ENCODE measurements at places on chromosomes 6 and 20.

DNA sequence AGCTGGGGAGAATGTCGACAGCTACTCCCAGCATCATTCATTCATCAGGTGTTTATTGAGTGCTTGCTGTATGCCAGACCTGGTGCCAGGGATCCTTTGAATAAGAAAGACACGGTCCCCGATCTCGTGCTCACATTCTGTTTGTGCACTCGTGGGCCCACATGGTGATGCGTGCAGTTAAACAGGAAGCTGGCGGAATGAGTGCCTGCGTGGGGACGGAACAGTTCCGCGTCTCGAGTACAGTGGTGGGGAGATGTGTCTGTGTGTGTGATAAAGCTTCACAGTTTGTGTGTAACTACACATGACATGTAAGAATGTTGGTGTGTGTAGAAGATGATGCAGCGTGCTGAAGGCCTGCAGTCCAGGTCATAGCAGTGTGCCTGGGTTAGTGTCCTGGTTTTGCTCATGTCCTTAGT is 6.5 kb downstream of the RBM38 start:
- no peak for DNase-seq

- no peak for DNase-seq
Observed at GRCh38 chr20:32339116-32339515, 19.0 kb upstream of the ASXL1 start.

DNA sequence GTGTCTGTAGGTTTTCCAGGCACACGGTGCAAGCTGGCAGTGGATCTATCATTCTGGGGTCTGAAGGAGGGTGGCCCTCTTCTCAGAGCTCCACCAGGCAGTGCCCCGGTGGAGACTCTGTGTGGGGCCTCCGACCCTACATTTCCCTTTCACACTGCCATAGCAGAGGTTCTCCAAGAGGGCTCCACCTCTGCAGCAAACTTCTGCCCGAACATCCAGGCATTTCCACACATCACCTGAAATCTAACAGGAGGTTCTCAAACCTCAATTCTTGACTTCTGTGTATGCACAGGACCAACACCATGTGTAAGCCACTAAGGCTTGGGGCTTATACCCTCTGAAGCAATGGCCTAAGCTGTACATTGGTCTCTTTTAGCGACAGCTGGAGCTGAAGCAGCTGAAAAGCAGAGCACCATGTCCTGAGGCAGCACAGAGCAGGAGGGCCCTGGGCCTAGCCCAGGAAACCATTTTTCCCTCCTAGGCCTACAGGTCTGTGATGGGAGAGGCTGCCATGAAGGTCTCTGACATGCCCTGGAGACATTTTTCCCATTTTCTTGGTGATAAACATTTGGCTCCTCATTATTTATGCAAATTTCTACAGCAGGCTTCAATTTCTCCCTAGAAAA is 253.3 kb downstream of the ERMARD start:
- DNase-seq = no peak

DNA sequence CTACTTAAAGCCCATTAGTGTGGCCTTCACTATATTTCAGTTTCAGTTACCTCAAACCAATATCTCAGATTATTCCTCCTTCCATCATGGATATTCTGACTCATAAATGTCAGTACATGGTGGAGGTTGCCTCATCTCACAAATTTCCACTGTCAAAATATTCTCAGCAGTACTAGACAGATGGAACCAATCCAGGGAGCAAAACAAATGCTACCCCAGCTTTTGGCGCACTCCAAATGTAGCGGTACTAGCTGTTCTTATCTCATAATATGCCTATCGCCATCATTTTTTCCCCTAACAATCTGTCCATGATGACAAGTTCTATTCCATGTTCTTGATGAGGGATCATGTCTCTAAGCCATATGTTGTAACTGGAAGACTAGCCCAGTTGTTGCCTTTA is 1026.1 kb downstream of the KIF16B start:
- DNase-seq = no peak

DNA sequence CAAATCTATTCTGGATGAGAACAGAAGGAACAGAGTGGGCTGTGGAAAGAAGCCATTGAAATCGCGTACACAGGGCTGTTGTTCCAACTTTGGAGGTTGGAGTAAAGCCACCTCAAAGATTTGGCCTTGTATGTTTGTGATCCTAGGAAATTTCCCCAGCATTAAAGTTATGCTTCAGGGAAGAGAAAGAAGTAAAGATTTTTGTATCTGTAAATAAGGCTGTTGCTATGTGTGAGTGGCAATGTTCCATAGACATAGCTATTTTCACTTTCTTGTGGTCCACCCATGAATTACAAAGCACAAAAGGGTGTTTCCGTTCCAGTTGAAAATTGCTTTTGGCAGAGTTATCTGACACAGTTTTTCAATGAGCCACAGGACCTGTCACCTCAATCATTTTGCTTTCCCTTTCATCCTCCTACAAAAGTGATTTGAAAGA is 321.3 kb downstream of the TFAP2B start:
- DNase-seq = no peak

- DNase-seq = no peak
Observed at GRCh38 chr6:4664117-4664626, 112.0 kb upstream of the CDYL start.

GRCh38 chr6:37988696-37989095 is 169.2 kb downstream of the ZFAND3 start:
- DNase-seq = no peak

- no peak for DNase-seq
Observed at GRCh38 chr20:17890330-17890729, 78.3 kb downstream of the SNX5 start.

DNA sequence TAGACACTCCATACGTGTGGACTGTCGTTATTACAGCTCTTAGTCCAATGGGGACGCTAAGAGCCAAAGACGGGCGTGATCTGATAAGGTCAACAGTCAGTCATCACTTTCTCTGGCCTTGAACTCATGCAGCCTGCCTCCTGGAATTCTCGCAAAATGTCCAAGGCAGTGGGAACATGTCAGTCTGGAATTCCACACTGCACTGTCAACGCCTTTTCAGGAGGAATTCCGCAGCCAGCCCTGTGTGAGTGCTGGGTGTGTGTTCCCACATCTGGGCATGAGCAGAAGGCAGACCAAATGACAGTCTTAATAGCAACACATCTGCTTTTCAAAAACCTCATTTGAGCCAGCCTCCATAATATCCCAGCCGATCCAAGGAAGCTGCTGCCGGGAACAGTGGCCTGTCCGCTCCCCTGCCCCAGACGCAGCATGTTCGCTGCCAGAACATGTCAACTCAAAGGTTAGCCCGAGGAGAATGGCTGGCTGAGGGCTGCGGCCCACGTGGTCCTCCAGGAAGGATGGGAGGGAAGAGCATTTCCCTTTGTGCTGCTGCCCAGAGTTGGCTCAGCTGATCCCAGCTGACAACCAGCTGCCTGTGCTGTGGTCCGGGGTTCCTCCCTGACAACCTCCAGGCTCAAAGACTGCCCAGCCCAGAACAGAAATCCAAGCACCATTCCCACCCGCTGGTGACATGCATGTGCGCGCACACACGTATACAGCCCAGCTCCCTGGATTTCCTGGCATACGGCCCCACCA is 103.1 kb downstream of the SULF2 start:
- DNase-seq = no peak

DNA sequence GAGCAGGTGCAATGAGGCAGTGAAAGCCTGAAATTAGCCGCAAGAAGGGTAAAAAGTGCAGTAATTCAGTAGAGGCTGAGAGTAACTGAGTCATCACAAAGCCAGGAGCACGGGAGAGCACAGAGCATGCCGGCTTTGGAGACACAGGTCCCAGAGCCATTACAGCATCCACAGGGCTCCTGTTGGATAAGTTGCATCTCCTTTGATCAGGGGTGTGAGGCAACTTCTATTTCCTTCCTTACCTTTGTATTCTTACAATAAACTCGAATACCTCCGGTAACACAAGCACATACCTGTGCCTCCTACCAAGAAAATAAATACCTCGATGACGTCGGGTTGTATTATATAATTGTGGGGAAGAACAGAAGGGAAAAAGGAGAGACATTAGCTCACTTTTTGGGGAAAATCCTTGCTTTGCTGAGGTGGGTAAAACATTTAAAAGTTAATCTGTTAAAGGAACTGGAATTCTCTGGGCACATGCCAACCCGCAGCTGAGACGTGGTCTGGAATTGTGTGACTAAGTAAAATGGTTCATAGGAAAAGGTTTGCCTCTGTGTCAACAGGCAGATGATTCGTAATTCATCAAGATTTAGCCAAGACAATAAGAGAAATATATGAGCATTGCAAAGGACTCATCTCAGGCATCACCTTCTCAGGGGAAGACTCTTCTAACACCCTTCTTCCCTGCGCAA is 360.7 kb upstream of the ZFP64 start:
- DNase-seq = no peak

GRCh38 chr6:15881150-15881549 is 218.3 kb upstream of the DTNBP1 start:
- no peak for DNase-seq

DNA sequence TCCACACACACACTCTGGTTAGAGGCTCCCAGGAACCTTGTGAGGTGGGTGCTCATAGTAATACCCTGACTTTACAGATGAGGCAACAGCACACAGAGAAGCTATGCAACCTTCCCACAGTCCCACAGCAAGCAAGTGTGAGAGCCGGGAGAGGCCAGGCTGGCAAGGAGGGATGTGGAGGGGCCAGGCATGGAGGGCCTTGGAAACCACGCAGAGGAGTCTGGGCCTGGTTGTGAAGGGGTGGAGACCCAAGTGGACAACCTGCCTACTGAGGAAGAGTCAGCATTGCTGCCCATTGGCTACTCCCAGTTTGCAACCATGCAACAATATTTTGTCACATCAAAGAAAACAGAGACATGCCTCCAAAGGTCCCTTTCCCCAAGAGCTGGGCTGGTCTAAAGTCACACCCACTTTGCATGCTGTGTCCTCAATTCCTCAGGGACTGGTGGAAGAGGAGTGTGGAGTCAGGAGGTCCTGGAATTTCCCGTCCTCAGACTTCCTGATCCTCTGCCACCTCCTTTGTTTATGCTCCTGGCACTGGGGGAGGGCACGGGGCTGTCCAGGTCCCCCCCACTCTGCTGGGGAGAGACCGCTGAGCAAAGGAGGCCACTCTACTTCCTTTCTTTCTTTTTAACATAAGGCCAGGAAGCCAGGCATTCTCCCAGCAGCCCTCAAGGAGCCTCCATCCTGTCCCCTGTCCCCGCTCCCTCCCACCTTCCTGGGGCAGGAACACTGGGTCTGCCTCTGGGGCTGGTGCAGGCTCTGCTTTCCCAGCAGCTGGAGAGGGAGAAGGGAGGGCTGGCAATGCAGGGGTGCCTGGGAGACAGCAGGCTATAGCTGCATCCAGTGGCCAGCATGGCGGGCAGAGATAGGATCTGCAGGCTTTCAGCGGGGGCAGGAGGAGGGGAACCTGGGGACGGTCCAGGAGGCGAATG is 68.3 kb downstream of the NOL4L start:
- no peak for DNase-seq

DNA sequence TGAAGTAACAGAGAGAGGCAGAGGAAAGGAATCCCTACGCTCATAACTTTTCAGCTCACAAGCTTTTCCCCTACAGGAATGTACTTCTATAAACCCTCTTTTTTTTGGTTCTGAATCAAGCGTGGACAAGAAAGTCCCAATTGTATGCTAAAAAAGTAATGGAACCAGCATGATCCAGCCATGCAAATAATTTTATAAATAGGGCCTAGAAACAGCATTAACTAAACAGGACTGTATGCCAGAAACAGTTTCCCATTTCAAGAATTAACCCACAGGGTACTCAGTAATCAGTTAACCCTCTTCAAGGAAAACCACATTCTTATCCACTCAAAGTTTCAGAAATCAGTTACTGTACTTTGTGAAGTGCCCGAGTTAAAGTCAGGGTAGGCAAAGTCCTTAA is 87.0 kb upstream of the HMGCLL1 start:
- no peak for DNase-seq

DNA sequence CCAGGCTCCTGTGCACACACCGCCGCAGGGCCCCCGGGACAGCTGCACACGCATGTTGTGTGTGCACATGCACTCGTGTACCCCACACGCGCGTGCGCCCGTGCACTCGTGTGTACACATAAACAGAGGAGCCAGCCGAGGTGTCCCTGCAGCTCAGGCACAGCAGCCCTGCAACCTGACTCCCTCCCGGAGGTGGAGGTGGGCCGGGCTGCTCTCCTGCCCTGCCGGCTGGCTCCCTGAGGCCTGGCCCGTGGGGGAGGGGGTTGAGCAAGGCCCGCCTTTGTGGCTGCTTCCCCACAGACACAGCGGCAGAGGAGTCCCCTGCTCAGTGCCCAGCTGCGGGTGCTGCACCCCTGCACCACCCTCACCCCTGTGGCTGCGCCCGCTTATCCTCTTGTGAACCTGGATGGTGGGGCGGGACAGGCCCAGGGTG is 624 bp downstream of the RBBP8NL start:
- peak; percentile 71 for DNase-seq

GRCh38 chr6:106591111-106591825 is 38.0 kb downstream of the RTN4IP1 start:
- no peak for DNase-seq

GRCh38 chr20:48107560-48107959 is 322.3 kb upstream of the SULF2 start:
- no peak for DNase-seq

GRCh38 chr6:4478098-4478497 is 298.1 kb upstream of the CDYL start:
- DNase-seq = no peak

DNA sequence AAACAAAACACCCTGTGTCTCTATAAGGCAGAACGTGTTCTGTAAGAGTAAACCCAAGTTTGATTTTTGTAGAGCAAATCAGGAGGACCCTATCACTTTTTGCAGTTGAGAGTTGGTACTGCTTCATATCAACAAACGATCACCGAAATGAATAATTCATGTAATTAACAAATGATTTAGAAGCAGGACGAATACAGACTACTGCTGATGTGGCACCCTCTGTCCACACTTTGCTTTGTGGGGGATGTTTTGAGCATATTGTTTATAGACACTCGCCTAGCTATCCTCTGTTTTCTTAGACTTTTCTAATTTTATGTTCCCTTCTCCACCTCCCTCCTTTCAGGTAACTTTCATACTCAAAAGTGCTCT is 1.5 kb downstream of the CD2AP start:
- DNase-seq = no peak

GRCh38 chr6:47009583-47009982 is 32.5 kb downstream of the ADGRF1 start:
- DNase-seq = no peak

DNA sequence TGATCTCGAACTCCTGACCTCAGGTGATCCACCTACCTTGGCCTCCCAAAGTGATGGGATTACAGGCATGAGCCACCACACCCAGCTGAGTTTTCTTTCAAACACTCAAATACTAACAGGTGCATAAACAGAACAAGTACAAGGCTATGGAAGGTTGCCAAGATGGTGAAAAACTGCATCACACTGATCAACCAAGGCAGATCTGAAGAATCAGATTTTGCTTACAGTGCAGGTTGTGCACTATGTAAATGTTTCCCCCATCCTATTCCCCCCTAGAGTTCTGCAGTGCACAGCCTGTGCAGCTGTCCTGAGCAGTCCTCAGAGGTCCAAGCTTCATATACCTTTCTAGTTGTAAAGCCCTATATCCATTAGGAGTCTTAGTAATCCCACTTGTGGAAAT is 73.0 kb downstream of the GFRA4 start:
- no peak for DNase-seq

All from NCI-H526 treated with DMSO at 0.1 percent for 48 hours (cell line).